CD4-positive, alpha-beta T cell treated with Interferon alpha-2 for 1 hour (primary cell): ENCODE measurements at places on chromosomes 3 and 15.

DNA sequence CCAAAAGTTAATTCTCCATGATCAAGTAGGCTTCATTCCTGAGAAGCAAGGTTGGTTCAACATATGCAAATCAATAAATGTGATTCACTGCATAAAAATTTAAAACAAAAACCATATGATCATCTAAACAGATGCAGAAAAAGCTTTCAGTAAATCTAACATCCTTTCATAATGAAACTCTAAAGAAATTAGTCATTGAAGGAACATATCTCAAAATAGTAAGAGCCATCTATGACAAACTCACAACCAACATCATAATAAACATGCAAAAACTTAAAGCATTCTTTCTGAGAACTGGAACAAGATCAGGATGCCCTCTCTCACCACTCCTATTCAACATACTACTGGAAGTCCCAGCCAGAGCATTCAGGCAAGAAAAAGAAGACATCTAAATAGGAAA, 254.1 kb downstream of the AGBL1 start:
- DNase-seq: no peak

- DNase-seq: no peak
Measured at GRCh38 chr15:100254691-100255090, 87.1 kb downstream of the ADAMTS17 start.

DNA sequence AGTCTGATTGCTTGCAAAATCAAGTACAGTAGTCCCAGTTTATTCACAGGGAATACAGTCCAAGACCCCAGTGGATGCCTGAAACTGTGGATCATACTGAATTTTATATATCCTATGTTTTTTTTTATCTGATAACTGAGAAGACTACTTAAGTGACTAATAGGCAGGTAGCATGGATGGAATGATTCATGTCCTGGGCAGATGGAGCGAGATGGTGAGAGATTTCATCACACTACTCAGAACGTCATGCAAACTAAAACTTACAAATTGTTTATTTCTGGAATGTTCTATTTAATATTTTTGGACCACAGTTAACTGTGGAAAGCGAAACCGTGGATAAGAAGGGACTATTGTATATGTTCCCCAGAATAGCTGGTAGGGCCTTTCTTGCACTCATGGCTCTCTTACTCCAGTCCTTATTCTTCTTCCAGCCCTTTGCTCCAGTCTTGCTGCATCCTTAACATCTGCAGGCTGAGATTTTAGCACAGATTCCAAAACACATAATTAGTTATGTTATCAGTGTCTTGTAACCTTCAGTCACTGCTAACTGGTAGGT, 290.0 kb downstream of the ADAMTSL3 start:
- no peak for DNase-seq

DNA sequence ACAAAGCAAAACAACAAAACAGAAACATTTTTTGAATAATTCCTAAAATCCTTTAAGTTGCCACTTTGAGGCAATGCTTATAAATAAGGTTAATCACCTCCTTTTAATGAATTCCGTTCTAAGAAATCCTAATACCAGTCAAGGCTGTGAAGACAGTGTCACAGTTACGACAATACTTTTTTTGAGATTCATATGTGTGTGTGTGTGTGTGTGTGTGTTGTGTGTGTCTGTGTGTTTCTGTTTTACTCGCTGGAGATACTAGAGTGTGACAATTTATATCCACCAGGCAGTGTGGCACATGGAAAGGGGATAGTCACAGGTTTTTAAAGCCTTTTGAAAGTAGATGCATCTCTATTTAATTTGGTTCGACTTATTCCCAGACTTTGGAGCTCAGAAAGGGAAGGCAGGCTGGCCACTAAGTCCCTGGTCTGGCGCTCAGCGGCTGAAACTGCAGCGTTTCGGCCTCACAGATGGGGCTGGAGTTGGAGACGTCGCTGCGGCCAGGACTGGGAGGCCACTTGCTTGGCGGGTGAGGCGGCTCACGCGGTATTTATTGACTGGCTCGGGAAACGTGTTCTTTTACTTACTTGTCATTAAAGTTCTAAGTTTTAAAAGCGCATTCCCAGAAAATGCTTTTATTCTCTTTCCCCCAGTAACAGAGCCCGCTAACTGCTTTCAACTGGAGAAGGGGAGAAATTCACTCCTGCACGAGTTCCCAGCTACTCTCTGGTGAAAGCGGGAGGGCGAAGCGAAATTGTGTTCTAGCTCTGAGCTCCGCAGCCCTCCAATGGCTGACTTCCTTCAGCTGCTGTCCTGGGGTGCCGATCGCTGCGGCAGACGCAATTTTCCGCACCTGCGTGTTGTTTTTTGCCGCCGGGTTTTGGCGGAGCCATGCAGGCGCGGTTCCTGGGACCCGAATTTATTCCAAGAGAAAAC, 13.7 kb downstream of the ZIC1 start:
- DNase-seq: no peak

GRCh38 chr15:49171790-49172189, 1.7 kb downstream of the GALK2 start:
- no peak for DNase-seq
